ENCODE measurements at places on chromosomes 7 and 10.

- DNase-seq = no peak
These were observed 158.0 kb downstream of the CAMK1D start for GRCh38 chr10:12507165-12507850.

DNA sequence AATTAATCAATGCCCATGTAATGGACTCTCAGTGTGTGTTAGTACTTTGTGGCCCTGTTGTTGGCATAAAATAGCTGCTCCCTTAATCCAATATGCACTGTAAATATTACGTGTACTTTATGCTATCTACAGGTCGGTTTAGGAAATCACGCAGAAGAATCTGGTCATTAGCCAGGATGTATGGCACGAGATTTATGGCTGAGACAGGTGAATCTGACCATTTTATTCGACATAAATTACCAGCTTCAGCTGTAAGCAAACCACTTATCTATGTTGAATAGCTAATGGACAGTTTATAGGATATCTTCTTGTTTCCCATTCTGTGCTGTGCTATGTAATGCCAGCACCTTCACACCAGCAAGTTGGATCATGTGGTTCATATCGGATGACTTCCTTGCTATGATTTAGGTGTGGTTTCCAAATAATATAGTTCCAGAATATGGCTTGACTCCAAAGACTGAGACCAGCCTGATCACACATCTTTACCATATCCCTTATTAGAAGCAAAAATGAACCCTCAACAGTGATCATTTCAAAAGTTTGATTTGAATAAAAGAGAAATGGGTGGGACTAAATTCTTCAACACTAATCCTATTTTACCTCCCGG, 301.4 kb downstream of the AHR start:
- DNase-seq = peak; percentile 33

DNA sequence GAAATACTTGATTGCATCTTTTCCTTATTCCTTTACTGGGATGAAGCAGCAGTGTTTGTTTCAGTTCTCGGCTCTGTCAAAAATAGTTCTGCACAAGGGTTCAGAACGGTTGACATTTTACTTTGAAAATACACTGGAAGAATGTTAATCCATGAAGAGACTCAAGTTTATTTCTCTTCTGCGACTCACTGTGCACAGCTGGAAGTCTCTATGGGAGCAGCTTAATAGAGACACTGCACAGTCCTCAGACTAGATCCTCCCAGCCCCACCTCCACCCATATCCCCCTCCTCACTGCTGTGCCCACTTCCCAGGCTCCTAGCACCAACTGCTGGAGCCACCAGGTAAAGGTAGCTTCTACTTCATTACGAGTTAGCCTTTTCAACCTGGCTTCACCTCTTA, 517.8 kb downstream of the GRID1 start:
- DNase-seq = no peak

GRCh38 chr10:6140965-6141295, 52.1 kb downstream of the RBM17 start:
- DNase-seq = no peak

- DNase-seq = no peak
These were observed 61.6 kb downstream of the CLEC2L start for GRCh38 chr7:139585042-139585441.

DNA sequence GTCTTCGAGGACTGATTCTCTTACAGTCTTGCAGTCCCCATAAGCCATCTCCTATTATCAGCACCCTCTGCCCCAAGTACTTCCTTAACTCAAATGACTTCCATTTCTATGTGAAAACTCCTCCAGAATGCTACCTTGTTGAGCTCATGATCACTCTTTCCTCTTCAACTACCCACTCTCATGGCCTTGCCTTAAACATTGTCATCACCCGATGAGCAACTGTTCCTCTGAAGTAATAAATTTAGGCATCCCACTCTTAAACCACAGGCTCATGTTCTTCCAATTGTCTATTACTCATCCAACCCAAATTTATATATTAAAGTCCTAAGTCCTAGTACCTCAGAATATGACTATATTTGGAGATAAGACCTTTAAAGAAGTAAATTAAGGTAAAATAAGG, 152.9 kb downstream of the C1GALT1 start:
- no peak for DNase-seq

- no peak for DNase-seq
These were observed 32.1 kb upstream of the LHFPL3 start for GRCh38 chr7:104296266-104296665.

DNA sequence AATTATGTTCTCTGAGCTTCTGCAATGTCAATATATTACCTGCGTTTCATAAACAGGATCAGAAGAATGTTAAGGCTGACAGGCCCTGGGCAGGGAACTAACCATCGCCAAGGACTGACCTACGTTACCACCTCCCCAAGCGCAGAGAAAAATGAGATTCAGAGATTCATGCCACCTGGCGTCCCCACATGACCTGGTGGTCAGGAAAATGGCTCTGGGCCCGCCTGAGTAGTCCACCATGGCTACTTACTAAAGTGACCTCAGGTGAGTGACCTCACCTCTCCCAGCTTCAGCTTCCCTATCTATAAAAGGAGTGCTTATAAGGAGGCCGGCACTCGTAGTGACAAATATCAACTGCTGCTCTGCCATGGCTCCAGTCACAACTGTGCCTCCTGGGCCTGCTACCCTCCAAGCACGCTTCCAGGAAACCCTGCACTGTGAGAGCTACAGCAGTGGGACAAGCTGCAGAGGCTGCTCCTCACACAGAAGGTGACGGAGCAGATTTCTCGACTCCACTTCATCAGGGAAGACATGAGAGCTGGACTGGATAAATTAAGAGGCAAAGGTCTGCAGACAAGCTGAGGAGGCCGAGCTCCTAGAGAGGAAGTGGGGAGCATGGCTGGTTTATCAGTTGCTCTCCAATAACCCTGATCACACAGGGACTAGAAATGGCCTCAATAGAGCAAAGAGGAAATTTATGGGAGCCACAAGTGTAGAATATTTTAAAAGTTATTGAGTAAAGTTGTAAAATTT, 103.0 kb downstream of the RNF216 start:
- no peak for DNase-seq

GRCh38 chr7:24325708-24326107, 41.7 kb downstream of the NPY start:
- no peak for DNase-seq

GRCh38 chr10:51838471-51838870, 139.1 kb upstream of the CSTF2T start:
- DNase-seq = no peak

- DNase-seq = no peak
These were observed 614 bp upstream of the IFIT2 start for GRCh38 chr10:89301232-89301631.

DNA sequence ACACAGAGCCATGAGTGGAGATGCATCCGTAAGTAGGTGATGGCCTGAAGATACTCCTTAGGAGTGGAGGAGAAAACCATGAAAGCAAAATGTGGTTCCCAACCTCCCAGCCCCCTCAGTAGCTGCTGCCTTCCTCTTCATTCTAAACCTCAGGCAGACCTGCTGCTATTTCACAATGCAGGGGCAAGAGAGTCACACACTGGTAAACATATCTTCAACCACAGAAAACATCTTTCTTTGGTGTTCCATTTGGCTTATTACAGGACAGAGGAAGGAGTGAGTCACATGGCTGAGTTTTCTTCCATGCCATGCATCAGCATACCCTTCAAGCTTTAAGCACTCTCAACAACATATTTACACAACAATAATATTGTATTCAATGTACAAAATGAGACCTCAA, 342.1 kb downstream of the BMPER start:
- no peak for DNase-seq

- no peak for DNase-seq
These were observed 32.6 kb downstream of the ARHGAP21 start for GRCh38 chr10:24690961-24691512.

DNA sequence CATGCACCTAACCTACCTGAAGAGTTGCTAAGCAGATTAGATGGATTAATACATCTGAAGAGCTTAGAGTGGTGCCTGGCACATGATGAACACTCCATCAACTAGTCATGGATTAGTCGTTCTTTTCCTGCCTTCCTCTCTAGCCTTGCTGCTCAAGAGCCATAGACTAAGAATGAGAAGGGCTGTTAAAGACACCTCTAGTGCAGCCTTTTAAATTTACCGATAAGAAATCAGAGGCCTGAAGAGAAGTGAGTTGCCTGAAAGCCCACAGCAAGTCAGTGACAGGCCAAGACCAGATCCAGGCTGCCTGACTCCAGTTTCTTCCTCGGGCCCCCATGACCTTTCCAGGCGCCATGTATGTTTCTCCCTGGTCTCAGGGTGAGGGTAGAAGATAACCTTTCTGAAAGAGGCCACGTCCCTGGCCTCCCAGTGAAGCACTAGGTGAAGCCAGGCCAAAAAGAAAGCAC, 6.5 kb downstream of the TSPAN15 start:
- DNase-seq = no peak

DNA sequence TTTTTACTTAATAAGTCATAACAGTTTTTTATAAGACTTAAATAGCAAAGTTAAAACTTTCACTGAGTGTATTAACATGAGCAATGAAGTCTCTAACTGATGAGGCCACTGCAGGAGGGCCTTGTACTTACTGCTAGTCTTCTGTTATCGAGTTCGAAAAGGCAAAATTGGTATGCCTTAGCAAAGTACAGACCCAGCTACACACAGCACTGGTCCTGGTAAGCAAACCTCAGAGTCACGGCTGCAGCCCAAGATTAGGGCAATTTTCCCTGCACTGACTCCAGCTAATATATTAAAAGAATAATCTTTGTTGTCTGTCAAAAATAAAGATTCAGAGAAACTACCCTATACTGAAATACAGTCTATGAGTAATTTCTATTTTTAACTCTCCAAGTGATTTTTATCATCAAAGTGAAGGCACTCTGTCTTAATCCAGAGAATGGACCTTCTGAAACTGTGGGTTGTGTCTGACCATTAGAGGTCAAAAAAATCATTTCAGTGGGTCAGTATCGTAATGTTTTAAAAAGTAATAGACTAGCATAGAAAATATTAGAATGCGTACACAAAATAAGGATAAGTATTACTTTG, 85.7 kb downstream of the HBP1 start:
- DNase-seq = no peak

DNA sequence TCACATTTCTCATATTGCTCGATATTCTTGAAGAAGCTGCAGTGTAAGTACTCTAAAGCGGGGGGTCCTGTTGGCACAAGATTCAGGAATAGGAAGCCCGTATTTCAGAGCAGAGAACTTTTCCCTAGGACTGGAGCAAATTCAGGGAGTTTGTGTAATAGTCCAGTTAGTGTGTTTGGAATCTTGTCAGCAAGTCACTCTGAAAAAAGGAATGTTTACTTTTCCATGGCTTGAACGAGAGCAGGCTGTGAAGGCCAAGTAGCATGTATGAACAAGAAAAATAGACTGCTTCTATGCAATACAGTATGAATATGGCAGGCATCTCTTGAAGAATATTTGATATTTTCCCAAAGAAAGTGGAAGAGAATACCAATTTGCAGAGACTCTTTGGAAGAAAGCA, 39.8 kb downstream of the CDC123 start:
- no peak for DNase-seq

DNA sequence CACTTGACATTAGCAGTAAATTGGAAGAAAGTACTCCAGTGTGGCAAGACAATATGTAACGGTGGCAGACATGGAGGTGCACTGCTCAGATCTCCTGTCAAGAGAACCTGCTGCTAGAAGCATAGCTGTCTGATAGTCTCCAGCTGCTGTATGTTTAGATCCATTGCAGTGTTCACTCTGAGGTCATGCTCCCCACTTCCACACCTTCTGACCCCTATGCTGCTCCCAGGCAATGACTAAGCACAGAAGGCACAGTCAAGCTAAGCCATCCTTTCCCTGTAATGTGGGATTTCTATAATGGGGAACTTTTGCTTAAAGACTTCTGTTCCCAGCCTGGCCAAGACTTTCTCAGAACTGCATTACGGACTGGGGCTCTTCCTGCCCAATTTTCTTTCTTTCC, 315.8 kb downstream of the HPSE2 start:
- DNase-seq = no peak

- DNase-seq = no peak
These were observed 68.6 kb downstream of the FRMPD2 start for GRCh38 chr10:48205918-48206317.

- no peak for DNase-seq
These were observed 171.5 kb upstream of the TCF7L2 start for GRCh38 chr10:112778579-112778978.

DNA sequence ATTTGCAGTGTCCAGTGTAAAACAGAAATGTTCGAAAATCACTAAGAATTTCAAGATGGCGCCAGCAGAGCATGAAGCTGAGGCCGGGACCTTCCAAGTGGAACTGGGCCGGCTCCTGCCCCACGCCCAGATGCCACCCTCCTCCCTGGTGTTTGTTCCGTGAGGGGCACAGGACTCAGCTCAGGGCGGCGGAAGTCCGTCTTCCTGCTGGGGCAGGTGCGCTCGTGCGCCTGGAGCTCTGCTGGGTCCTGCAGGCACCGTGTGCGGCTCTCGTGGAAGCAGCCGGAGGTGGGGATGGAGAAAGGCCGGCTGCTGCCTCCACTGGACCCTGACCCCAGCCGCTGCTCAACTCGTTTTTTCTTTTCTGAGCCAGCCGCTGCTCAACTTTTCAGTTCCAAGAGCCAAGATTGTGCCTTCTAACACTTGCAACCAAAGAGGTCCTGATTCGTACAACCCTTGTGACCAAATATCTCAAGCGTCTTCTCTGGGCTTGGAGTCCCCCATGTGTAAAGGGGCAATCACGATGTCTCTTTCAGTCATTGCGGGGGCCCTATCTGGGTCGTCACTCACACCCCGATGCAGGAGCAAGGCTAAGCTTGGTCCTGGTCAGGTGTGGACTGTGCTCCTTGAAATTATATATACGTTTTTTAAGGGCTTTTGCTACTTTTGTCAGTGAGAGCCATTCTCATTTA, 334.4 kb downstream of the ADARB2 start:
- DNase-seq = no peak

GRCh38 chr7:24372961-24373955, 89.3 kb downstream of the NPY start:
- DNase-seq = no peak

DNA sequence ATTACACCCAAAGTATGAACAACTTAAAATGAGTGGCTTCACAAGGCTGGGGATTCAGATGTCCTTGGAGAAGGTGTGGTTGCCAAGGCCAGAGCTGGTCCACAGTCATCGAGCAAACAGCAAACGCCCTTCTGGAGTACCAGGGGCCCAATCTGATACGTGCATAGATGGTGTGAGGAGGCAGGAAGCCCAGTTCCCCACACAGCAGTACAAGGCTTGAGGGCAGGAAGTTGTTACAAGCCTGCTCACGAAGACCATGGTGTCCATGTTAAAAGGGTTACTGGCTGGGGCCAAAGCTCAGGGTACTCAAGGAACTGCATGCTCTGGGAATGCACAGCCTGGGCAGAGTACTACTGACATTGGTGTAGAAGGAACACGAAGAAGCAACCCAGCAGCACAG, 4.6 kb upstream of the ANKRD26 start:
- no peak for DNase-seq

DNA sequence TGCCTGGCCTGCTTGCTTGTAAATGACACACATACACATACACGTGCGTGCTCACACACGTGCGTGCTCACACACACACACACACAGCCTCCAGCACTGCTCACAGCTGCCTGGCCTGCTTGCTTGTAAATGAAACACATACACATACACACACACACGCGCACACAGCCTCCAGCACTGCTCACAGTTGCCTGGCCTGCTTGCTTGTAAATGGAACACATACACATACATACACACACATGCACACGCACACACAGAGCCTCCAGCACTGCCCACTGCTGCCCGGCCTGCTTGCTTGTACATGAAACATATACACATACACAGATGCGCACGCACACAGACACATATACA, 397.2 kb downstream of the PLXNA4 start:
- no peak for DNase-seq

All from NCI-H146 (cell line).